ENCODE measurements at places on chromosomes 4 and X.

DNA sequence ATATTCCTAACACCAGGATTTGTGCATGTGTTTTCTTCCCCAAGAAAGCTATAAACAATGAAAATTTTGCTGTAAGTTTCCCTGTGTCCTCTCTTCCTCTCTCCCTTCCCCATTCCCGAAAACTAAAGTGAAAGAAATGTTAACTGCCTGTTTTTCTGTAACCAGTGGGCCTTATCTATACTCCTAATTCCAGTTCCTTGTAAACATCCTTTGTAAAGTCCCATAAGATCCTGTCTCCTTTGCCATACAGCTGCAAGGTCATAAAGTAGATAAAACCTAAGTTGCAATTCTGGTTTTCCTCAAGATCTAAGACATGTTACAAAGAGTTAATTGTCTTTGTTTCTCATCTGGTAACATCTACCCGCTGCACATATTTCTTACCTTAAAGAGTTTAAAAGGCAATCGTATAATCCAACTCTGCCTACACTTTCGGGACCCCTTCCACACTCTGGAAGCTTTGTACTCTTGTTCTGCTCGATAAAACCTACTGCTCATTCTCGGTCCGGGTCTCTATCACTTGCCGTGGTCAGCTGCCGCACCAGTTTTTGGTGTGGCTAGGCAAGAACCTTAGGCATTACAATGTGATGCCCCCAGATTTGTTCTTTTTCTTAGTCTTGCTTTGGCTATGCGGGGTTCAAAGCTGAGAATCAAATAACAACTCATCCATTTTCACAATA lies 20.5 kb downstream of the UGT2B7 start:
- DNase-seq, result no peak

DNA sequence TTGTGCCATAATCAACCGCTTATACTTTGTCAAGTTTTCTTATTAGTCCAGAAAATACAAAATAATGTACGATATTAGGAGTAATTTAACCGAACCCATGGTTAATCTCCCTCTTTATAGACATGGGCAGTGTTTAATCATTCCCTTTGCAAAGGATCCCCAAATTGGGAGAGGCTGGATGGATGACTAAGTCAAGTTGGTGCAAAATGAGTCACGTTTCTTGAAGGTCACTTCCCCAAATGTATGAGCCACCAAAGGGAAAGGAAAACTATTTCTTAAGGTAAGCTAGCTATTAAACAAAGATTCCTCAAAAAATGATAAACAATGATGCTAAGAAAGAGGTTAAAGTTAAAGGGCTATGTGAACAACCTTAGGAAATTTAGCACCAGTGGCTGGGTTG lies 17.5 kb downstream of the MAML3 start:
- DNase-seq, result no peak

DNA sequence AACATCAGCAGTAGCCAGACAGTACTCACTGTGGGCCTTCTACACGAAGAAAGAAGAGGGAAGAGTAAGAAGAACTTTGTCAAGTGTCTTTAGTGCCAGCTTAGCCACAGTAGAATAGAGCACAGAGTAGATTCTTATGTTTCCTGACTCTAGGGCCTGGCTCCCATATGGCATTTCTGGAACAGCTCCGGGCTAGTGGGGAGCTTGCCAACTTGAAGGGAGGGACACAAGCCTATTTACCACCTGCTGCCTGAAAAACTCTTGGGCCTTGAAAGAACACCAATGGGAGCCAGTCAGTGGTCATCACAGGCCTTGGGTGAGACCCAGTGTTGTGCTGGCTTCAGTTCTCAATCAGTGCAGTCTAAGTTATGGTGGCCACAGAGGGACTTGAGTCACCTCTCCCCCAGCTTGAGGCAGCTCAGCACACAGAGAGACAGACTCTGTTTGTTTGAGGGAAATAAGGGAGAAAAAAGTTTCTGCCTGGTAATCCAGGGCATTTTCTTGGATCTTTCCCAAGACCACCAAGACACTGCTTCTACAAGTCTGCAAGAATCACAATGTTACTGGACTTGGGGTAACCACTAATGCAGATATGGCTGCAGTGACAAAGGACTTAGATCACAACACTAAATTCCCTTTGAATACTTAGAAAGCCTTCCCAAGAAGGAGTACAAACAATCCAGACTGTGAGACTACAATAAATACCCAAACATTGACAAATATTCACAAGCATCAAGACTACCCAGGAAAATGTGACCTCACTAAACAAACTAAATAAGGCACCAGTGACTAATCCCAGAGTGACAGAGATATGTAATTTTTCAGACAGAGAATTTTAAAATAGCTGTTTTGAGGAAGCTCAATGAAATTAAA lies 261.0 kb upstream of the NDST3 start:
- DNase-seq, result no peak

GRCh38 chr4:132865458-132865857 lies 283.6 kb upstream of the PCDH10 start:
- DNase-seq, result no peak

GRCh38 chr4:73868206-73869129 lies 725 bp upstream of the CXCL1 start:
- no peak for DNase-seq

DNA sequence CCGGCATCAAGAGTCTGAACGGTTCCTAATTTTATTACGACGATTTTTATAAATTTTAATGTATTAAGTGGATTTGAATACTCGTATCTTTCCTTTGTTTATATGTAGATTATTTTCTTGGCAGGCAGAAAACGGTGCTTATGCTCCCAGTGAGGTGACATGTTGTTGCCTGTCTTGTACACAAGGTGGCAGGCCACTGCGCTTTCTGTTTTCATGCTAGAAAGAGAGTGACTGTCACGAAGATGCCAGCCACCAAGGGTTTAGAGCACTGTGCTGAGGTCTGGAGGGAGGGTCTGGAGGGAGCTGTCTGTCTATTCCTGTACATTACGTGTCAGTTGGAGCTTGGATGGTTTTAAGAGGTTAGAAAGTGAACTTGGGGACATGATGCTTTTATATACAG lies 87.7 kb downstream of the SHROOM2 start:
- peak; percentile 12 for DNase-seq

DNA sequence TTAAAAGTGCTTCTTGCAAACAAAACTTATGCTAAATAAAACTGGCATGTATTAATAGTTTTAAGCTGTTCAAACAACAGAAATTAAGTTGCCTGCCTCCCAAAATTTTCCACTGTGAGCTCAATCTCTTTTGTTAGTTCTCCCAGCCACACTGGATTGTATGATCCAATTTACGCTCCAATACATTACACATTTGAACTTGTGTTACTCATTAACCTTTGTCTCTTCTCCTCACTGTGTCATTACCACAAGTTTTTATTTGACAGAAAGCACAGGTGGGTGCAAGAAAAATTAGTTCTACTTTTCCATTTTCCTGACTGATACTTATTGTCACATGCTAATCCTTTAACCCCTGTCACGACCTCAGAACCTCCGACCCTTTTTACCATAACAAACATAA lies 55.5 kb downstream of the SHISA3 start:
- DNase-seq, result no peak

DNA sequence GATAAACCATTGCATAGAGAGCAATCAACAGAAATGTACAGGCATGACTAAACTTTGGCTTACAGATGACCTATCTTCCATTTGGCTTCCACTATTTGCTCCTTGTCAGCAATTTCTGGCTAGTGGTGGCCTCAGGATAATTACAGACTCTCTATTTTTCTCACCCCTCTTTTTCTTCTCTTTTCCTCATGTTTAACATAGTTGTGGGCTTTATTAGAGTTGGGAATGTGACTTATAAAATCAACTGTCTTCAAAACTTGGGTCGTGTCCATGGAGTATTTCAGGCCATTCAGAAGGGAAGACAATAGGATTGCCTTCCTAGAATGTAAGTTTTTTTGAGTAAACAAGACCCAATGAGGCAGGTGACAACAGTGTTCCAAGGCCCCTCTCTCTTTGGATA lies 236.2 kb downstream of the FRAS1 start:
- DNase-seq, result no peak

DNA sequence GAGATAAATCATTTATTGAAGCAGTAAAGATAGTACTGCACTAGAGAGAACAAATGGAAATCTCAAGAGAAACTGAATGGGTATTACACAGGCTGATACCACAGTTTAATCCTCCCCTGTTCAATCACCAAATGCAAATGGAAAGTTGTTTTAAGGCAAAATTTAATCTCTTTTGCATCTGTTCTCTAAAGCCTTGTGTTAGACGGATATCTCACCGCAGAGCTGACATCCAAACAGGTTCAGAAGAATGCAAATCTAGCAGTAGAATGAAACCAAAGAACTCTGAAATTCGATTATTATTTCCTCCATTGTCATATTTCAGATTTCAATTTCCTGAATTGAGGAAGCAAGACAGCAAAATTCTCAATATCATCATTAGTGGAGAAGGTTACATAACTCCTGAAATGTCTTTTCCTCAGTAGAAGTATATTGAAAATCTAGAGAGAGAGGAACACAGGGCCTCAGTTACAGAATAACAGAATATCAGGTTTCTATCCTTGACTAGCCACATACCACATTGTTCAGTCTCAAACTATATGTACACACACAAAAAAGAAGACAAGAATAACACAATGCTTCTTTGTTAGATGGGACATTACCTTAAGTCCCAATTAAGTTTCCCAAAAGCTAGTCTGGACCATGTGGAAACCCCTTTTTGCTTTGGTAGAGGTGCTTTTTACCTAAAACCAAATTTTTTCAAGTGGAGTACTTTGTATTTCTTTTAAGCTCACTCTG lies 94.1 kb upstream of the BANK1 start:
- no peak for DNase-seq
